T-helper 17 cell (primary cell): ENCODE measurements at places on chromosomes 3 and 15.

- DNase-seq: no peak
Observed at GRCh38 chr3:138078901-138079344, 36.5 kb downstream of the DZIP1L start.

- no peak for DNase-seq
Observed at GRCh38 chr15:31590609-31591008, 264.0 kb downstream of the KLF13 start.

DNA sequence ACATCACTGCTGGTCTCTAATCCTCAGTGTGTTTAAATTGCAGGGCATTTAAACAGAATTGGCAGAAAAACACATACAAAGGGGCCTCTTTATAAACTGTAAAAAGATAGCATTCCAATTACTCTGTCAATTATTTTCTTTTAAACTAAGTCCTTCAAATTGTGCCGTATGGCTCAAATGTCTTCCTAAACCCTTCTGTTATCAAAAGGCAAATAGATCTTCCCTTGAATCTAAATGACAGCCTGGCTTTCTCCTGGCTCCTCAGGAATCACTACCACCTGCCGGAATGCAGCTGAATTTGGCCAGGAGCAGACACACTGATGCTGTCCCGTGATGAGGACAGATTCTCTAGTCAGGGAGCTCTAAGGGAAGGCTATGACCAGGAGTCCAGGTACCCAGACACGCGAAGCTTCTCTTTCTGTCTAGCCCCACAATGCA lies 85.6 kb downstream of the IGF2BP2 start:
- DNase-seq: no peak

DNA sequence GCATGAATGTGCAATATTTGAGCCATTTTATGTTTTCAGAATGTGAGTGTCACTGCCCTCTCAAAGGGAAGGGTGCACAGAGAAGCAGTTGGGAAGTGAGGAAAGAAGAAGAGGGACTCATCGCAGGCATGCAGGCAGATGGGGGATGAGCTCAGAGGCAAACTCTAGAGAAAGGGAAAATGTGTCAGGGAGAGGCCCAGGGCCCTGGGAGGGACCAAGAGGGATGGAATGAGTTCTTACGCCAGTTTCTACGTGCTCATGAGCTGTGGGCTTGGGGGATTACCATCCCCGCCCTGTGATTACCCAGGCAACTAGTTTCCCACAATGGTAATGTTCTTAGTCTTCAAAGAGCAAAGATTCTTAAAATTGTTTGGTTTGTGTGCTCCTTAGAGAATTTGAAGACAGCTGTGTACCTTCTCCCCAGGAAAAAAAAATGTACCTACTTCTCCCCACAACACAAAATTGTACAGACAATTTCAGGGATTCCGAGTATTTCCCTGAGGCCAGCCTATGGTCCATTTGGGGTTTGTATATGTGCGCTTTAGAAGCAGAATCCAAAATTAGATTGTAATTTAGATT lies 17.8 kb downstream of the GCSAM start:
- DNase-seq: no peak

DNA sequence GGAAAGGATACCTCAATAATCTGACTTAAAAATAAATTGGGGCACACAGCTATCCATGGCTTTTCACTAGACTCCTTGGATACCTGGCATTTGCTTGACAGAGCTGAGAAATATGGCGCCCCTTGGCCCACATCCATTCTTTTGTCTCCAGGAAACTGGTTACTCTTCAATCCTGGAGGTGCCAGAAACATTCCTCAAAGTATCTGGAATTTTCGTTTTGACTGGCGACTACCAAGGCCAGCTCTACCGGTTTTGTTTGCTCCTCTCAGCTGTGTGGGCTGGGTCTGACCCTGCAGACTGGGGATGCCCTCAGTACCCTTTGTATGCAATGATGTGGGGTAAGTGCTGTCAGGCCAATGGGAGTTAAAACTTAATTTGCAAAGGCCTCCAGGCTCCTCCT lies 27.0 kb downstream of the KATNBL1 start:
- no peak for DNase-seq

DNA sequence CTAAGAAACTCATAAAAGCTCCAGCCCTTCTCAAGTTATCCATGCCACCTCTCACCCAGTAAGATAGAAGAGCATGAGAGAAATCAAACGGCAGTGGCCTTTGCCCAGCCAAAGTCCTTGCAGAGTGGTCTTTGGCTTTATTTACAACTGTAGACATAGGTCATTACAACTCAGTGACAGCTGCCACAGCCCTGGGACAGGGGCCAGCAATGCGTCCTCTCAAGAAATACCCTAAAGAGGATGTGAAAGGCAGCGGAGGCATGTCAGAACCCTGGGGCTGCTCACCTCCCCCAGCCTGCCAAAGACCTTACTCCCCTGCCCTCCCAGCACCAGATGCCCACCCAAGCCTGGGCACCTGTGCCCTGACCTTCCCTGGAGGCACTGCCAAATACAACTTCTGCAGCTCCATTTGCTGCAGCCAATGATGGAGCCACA lies 6.3 kb downstream of the ACAA1 start:
- no peak for DNase-seq

DNA sequence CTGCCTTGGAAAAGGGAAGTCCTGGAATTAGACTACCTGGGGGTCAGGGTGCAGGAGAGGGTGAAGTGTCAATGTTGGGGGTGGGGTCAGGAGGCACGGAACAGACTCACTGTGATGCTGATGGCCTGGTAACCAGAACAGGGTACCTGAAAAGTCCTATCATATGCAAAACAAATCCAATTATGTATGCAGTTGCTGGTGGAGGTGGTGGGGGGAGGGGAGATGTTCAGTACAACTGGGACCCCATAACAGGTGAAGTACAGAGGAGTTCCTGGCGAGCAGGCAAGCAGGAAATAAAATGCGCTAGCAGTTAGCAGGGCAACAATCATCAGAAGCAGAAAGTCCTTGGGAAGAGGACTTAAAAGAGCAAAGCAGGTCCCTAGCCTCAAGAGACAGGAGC lies 4.2 kb upstream of the KATNBL1 start:
- no peak for DNase-seq

DNA sequence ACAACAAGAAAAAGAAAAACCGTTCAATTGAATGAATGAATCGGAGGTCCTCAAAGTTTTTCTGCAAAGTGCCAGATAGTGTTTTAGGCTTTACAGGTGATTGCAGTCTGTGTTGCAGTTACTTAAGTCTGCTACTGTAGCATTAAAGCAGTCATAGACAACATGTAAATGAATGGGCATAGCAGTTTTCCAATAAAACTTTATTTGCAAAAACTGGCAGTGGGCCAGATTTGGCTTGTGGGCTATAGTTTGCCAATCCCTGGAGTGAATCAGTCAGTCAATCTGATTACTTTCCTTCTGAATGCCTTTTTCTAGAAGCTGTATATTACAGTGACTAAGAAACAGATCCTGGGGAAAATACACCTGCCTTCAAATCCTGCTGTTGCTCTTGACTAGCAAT lies 242.6 kb downstream of the LRTM1 start:
- DNase-seq: no peak

- no peak for DNase-seq
Observed at GRCh38 chr15:71254491-71254890, 139.2 kb downstream of the THSD4 start.

GRCh38 chr15:80019168-80019745 lies 40.2 kb upstream of the ZFAND6 start:
- DNase-seq: no peak

GRCh38 chr3:8597219-8597853 lies 47.3 kb downstream of the SSUH2 start:
- no peak for DNase-seq

DNA sequence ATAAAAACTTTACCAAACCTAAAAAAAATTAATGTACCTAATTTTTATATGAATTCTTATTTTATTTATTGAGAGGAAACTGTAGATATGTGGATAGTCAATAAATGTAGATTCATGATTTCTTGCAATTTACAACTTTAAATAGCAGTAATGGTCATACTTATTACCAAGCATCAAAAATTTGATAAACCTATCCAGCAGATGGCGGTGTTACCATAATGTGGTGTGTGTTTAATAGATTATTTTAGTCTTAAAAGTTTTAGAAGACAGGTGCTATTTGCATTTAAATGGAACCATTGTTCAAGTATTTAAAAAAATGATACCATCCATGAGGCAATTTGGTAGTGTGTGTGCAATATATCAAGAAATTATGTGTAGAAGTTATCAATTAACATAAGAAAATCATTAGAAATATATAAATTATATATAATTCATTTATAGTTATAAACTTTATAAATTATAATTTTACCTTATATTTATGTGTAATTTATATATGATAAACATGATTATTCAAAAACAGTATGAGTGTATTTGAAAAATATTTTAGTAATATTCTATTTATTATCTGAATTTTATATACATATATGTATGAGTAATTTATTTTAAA lies 176.0 kb upstream of the BCHE start:
- no peak for DNase-seq

GRCh38 chr15:39211108-39211979 lies 369.5 kb upstream of the THBS1 start:
- DNase-seq: no peak

DNA sequence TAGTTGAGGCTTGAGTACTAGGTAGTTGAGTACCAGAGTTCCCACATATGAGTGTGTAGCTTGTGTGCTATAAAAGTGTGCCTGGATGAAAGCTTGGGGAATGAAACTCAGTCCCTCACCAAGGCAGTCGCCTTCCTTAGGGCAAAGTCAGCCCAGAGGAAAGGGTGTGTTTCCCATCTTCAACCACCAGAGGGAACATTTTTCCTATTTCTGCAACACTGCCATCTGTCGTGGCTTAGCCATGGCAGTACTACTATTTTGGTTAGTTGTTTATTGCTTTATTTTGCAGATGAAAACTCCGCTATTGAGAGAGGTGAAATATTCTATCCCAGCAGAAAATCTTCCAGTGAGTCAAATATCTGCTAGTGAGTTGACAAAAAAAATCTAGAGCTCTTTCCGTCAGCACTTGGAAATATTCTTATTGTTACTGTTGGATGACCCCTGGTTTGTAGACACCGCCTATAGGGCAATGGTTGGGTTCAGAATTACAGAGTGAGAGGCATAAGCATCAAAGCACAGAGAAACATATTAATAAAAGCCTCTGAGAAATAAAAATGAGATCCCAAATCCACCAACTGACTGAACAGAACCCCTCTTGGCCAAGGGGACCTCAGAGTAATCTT lies 239.9 kb downstream of the CPNE4 start:
- peak; percentile 11 for DNase-seq

DNA sequence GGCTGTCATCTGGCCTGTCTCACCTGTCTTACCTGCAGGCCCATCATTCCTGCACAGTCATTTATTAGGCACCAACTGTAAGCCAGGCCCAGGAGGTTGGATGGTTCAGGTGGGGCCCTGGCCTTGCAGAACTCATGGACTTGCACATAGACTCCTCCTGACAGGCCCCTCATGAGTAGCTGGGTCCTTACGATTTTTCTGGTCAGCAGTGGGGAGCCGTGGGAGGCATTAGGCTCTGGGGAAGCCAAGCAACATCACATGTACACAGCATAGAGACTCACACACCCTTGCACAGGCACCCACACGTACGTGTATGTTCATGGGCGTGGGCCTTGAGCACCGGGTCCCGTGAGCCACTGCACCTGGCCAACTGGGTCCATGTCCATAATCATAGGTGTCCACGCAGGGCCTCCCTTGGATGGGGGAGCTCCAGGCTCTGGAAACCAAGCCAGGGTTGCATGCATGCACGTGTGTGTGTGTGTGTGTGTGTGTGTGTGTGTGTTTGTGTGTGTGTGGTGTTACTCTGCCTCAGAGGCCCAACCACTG lies 20.3 kb downstream of the CISH start:
- no peak for DNase-seq

DNA sequence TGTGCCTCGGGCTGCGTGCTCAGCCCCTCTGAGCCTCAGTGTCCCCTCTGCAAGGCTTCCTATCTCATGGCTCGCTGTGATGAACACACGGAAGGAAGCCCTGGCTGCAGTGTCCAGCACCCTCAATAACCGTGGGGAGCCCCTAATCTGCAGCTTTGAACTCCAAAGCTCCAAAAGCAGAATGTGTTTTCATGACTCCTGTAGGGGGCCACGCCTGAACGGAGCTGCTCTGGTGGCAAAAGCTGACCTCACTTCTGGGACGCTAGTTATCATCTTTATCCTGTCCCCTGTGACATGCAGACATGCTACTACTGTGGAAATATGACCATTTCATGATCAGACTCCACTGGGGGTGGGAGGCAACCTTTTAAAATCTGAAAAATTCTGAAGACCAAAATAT lies 98.8 kb downstream of the SEC22A start:
- DNase-seq: no peak

- no peak for DNase-seq
Observed at GRCh38 chr3:100001526-100002270, 112.6 kb downstream of the FILIP1L start.

- DNase-seq: no peak
Observed at GRCh38 chr3:61686228-61686648, 124.9 kb downstream of the PTPRG start.

- DNase-seq: no peak
Observed at GRCh38 chr15:56920367-56920627, 1.9 kb downstream of the TCF12 start.

GRCh38 chr3:149560001-149560400 lies 85.5 kb downstream of the TM4SF4 start:
- no peak for DNase-seq
